ENCODE measurements at places on chromosomes 7 and 10.
A peak's percentile ranks its signal among the peaks of the same experiment; 100 is the strongest.

DNA sequence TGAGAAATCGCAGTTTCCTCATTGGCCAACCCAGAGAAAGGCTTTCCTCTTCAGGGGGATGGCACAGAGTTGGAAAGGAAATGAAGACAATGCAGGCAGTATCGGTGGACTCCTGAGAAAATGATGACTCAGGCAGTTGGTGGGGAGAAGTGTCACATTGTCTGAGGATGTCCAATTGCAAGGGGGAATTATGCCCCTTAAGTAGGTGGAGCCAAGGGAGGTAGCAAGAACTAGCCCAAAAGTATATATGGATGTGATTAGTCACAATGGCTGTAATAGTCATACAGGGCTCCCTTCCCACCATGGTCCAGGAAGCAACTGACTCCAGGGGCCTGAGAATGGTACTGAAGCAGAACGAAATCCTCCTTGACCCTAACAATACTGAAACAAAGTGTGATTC, 58.3 kb upstream of the EGFR start:
- no peak for DNase-seq

DNA sequence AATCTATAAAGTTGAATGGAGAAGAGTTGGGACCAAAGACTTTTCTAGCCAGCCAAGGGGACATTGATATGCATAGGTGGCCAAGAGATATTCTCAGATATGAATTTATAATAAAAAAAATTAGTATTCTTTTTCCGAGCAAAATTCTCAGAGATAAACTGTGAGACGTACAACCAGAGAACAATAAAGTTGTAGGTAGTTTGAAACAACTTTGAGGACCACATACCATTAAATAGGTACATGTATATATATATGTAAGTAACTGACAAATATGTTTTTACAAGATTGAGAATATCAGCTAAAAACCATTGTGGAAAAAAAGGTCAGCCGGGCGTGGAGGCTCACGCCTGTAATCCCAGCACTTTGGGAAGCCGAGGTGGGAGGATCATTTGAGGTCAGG, 56.5 kb downstream of the EXOC4 start:
- no peak for DNase-seq

- DNase-seq: peak; percentile 11
Measured at GRCh38 chr10:43648095-43648397, 635 bp downstream of the ZNF32 start.

DNA sequence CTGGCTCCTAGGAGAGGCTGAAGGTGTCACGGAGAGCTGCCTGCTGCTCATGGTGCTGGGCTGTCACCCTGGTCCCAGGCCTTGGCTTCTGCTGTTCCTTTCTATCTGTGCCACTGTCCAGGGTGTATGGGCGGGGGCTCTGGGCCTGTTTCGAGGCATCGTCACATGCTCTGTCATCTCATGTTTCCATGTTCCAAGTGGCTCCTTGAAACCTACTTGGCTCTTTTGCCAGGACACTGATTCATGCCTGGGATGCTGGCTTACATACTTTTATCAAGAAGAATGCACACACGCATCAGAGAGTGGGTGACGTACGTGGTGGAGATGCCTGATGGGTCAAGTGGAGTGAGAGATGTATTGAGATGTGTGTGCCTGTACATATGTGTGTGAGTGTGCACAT, 50.9 kb downstream of the ADCY1 start:
- DNase-seq: no peak

DNA sequence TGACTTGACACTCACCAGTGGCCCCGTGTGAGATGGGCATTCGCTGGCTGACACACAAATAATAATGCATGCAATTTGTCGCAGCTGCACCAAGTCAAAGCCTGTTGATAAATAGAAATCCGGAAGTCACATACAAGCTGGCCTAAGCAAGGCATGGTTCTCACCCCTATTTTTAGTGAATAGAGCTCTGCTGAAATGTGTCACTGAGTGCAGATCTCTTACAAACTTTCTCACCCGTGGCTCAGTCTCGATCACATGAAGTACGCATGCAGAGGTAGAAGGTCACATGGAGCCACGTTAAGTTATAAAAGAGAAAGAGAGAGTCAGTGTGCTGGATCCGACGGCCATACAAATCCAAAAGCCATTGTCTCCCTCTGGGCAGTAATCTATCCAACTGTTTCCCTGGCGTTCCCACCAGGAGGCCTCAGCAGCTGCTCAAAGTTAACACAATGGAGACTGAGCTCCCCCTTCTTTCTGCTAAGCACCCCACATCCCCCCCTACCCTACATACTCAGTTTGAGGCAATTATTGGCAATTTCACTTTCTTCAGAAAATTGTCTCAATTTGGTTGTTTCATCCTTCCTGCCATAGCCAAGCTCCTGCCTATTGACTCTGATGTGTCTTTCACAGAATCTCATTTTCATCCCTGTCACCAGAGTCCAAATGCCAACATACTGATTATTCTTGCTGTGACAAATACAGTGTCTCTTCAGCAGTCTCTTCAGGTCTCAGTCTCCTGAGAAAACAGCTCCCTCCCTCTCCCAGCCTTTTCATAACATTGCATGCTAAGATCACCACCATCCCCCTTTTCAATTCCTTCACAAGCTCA, 473.3 kb upstream of the NRP1 start:
- no peak for DNase-seq

DNA sequence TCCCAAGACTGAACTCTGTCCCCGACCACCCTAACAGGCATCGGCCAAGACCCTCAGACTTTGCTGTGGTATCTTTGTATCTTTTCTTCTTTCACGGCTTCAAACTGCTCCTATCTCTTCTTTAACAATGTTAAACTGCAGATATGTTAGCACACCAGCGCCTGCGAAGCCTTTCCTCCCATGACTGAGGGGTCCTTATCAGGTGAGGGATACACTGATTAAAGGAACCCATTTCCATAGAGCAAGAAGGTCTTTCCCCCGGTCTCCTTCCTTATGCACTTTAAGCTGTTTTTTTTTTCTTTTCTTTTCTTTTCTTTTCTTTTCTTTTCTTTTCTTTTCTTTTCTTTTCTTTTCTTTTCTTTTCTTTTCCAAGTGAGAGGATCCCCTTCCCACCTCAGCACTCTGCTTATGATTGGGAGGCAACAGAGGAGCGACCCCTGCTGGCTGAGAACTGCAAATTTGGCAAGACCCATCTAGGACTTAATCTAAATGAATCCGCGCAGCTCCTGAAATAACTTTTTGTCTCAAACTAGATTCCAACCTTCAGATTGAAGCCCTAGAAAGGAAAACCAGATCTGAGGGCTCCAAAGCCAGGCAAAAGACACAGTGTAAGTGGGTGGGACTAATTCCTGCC, 109.9 kb downstream of the ITGB8 start:
- peak; percentile 9 for DNase-seq

All from pons (tissue), 1 donor.